Heart right ventricle (tissue), 16 donors: ENCODE measurements at places on chromosomes 13 and 19. TPM values are rescaled to one million over a fixed set of nuclear protein-coding genes. Genes with fewer than 3 reads are reported as not detected.

The PTH2 gene
- not detected for total RNA-seq

- DNase-seq, result no peak
These were observed 26.8 kb downstream of the VWA8 start for GRCh38 chr13:41934120-41934519.

GRCh38 chr13:95494082-95494681 is 58.3 kb upstream of the CLDN10 start:
- no peak for DNase-seq

DNA sequence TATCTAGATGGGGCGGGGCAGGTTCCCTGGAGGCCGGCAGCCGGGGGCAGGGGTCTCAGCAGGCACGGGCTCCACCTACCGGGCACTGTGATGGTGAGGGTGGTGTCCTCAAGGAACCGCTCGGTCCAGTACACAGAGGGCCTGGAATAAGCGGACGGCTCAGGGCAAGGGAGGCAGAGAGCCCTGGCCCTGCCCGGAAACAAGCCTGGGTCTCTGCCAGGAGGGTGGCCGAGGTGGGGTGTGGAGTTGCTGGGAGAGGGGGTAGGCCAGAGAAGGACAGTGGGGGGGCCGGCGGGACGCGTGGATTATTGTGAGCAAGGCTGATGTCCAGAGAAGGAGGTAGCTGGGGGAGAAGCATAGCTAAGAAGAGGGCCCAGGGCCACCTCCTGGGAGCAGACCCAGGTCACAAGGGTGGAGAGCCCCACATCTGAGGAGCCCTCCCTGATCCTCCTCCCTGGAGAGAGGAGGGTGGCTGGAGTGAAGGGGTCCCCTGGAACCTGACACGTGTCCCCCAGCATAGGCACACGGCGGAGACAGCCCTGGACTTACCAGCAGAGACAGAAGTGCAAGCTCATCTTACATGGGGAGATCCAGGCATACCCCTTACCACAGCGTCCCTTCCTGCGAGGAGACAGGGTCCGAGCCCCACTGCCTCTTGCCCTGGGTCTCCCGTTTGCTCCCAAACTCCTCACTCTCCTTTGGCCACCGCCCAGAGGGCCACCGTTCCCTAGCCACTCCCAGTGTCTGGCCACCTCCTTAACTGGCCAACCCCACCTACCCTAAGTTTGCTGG is 29.0 kb upstream of the MIER2 start:
- no peak for DNase-seq

DNA sequence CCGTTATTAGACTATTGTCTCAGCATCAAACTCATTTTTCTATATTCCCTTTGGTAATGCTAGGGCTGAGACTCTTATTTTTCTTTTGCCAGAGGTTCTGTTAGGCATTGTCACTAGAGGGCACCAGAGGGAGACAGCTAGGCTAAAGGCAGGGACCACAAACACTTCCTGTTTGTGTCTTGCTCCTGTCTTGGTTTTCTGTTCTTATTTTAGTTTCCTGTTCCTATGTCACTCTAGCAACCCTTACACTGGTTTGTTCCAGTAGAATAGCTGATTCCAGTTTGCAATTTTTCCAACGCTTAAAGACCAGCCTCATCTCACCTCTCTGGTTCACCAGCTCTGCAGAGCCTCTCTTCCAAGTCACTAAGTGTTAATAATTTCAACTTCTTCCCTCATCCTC is 772.0 kb downstream of the DIAPH3 start:
- peak; percentile 85 for DNase-seq

The ZNF729 gene
- total RNA-seq, result not detected

GRCh38 chr19:8367327-8368001 is 3.5 kb downstream of the ANGPTL4 start:
- DNase-seq, result peak; percentile 91

DNA sequence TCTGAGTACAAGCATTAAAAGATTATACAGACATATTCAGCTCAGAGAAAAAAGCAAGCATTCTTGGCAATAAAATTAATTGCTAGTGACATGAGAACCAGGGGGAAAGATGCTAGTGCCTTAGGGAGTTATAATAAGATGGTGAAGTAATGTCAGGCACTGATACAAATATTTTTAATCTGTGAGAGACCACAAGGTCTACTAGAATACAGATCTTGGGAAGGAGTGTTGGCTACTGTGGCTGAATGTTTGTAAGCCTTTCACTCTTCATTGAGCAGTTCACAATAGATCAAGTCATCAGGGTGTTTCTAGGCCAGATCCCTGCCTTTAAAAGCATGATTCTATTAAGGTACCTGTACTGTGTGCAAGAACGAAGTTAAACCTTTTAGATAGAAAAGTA is 16.4 kb downstream of the FREM2 start:
- DNase-seq, result no peak

DNA sequence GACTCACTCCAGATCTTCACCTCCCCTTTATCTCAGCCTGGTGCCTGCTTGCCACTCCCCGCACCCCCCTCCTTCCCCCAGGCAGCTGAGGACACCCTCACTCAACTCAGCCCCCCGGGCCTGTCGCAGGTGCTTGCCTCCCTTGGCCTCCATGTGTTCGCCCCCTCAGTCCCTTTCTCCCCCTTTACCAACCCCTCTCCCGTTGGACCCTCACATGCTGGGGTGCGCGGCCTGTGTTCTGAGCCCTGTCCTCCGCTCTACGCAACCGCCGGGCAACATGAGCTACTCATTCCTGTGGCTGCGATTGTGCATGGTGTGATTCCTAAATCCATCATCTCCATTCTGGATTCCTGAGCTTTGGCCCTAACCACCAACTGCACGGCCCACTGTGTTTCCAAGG is 5.1 kb downstream of the CHERP start:
- no peak for DNase-seq

DNA sequence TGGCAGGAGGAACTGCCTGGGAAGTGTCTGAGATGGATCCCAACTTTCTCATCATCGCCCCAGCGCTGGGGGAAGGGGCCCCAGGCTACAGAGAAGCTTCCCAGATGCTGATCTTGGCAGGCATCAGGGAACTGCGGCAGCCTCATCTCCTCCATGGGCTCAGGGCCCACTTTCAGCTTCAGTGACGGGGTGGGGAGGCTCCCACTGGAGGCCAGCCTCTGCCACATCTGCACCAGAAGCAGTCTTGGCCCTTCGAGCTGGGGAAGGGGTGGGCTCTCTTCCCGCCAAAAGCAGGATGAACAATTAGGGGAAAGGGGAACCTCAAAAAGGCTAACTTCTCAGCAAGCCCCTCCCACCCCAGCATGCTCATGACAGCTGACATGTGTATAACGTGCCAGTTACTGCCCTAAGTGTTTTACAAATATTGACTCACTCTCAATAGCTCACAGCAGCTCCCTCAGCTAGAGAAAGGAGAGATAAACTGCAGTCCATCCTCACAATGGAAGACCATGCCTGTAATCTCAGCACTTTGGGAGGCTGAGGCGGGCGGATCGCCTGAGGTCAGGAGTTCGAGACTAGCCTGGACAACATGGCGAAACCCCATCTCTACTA is 7.1 kb upstream of the S1PR2 start:
- DNase-seq, result peak; percentile 65

DNA sequence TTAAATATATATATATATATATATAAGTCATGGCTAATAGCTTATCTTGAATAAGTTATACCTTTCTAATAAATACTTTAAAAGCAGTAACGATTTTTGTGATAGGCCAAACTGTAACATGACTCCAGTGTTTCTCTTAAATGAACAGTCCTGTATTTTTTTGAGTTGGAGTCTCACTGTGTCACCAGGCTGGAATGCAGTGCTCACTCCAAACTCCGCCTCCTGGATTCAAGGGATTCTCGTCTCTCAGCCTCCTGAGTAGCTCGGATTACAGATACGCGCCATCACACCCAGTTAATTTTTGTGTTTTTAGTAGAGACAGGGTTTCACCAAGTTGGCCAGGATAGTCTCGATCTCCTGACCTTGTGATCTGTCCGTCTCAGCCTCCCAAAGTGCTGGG is 814.2 kb upstream of the SLITRK5 start:
- no peak for DNase-seq
